GM13976 (cell line): ENCODE measurements at places on chromosomes 12 and 14.

DNA sequence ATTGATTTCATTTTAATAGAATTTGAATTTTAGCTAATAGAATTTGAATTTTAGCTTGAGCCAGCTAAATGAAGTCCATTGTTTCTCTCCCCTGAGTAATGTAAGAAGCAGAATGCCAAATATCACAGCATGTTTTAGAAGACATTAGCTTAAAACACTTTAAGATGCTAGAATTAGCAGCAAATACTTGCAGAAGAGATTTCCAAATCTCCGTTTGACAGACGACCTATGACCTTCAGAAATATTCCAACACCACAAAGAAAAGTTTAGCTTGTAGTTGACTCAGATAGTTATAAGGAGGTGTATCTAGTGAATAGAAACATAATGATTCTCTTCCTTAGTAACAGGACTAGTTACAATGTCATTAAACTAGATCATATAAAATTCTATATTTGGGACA lies 51.7 kb upstream of the MYF6 start:
- DNase-seq = no peak

- peak; percentile 17 for DNase-seq
Measured at GRCh38 chr14:35480119-35480769, 53.7 kb upstream of the INSM2 start.

DNA sequence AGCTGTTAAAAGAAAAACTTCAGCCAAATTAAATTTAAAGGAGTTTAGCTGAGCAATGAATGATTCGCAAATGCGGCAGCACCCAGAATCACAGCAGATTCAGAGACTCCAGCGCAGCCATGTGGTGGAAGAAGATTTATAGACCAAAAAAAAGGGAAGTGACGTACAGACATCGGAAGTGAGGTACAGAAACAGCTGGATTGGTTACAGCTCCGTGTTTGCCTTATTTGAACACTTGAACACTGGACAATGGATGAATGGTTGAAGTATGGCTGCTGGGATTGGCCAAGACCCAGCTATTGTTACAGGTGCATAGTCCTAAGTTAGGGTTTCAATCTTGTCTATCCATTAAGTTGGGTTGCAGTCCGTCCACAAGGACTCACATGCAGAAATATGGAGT lies 42.6 kb downstream of the GALNT8 start:
- no peak for DNase-seq

- DNase-seq = no peak
Measured at GRCh38 chr14:67765192-67765834, 51.1 kb downstream of the ZFYVE26 start.

GRCh38 chr14:51894250-51894649 lies 33.8 kb downstream of the GNG2 start:
- no peak for DNase-seq
